ENCODE measurements at places on chromosomes 3 and 15.

GRCh38 chr3:104738271-104738670 lies 628.4 kb upstream of the ALCAM start:
- DNase-seq = no peak

DNA sequence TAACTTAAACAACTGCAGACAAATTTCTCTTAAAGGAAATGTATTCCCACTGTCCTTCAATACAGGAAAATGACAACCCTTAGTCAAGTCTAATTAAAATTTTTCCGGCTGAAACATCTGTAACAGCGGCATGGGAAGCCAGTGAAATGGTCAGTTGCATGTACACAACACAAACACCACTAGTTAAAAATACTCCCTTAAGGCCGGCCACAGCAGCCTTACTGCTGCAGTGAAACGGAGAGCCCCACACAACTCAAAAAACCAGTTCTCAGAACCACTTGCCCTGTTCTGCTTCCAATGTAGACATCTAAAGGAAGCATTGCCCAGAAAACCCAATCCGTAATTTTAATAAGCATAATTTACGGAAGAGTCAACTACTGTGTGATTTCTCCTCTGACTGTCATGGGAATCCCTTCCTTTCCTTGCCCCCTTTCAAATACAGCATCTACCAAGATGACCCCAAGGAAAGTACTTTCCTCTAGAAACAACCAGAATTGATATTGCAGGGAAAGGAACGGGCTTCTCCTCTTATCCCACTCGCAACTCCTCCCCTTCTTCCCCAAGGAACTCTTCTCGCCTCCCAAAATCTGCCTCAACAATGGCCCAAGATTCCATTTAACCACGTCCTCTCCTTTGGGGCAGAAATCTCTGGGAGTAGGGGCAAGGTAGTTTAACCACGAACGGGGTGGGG lies 1.6 kb downstream of the FBN1 start:
- DNase-seq = no peak

DNA sequence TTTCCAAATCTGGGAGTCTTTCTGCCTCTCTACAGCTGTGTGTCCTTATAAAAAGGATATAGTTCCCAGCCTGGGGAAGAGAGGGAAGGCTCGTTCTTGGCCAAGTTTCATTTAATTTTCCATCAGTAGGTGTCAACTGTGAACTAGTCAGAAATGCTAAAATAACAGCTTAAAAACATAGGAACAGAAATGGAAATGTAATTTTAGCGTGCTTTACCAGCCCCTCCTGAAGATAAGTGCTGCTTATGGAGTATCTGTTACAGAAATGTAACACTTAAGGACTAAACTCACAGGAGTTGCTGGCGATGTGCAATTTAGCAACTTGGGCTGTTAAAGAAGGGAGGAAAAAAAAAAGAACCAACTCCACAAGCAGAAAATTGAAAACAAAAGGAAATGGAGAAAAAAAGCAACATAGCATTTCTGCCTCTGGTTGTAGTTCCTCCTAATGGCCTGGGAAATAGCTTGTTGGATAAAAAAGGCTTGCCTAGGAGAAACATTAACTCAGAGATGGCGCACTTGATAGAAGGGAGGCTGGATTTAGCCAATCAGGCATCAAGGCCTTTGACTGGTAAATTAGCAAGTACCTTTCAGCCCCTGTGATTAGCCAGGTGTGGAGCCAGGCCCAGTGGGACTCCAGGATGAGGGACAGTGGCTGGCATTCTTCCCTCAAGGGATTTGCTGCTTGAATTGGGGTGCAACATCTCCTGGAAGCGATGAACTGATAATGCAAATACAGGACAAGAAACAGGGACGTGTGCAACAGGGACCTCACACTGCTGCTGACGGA lies 84.3 kb downstream of the RPLP1 start:
- DNase-seq = no peak

- no peak for DNase-seq
These were observed 90.6 kb downstream of the CNTN3 start for GRCh38 chr3:74523811-74524210.

DNA sequence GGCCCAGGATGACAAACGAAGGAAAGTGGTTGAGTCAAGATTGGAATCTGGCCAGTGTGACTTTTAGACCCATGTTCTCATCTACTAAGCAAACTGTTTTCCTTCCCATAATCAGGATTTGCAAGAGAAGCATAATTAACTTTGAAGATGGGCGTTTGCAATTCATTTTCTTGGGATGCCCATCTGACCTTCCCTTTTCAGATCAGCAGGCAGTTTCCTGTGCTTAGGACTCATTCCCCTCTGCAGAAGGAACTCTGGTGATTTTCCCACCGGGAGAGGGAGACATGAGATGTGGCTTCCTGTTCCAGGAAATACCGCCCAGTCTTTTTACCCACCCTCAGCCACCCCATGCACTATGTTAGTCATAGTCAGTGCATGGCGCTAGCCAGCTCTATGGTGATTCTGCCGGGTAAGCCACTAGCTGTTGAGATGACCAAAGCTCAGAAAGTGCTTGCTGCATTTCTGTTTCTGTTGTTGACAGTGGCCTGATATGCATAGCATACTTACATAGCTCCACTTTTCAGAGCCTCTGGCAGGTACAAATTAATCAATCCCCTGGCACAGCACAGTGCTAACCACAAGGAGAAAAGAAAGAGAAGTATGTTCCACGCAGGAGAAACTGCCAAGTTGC lies 129.4 kb downstream of the VGLL4 start:
- no peak for DNase-seq
